HFFc6 (cell line): ENCODE measurements at places on chromosomes 12 and 14.

GRCh38 chr12:16585781-16586180, 20.2 kb downstream of the LMO3 start:
- DNase-seq = no peak

GRCh38 chr12:125194987-125195386, 129.8 kb downstream of the AACS start:
- no peak for DNase-seq

- DNase-seq = no peak
Measured at GRCh38 chr14:43754838-43755237, 752.2 kb downstream of the FSCB start.

DNA sequence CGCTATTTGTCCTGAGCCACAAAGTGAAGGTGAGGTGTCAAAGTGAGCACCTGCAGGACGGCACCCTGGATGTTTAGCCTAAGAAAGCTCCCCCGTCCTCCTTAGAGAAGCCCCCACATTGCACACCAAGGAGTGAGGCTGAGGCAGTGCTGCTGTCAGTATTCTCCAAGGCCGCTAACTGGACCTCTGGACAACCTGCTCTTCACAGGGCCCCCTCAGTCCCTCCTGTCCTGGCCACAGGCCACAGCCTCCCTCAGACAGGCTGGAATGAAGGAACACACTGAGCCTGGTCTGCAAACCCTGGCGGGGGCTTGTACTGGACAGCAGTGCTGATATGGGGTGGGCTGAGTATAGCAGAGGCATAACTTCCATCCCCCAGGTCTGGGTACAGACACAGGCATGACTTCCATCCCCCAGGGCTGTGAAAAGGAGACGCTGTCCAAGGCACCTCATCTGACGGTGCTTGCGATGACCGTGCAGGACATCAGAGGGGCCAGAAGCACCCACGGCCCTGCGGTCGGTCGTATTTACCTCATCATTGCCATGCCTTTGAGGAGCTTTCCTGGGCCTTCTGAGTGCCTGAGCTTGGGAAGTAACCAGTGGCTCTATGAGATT, 82.4 kb upstream of the DIO3 start:
- DNase-seq = no peak

DNA sequence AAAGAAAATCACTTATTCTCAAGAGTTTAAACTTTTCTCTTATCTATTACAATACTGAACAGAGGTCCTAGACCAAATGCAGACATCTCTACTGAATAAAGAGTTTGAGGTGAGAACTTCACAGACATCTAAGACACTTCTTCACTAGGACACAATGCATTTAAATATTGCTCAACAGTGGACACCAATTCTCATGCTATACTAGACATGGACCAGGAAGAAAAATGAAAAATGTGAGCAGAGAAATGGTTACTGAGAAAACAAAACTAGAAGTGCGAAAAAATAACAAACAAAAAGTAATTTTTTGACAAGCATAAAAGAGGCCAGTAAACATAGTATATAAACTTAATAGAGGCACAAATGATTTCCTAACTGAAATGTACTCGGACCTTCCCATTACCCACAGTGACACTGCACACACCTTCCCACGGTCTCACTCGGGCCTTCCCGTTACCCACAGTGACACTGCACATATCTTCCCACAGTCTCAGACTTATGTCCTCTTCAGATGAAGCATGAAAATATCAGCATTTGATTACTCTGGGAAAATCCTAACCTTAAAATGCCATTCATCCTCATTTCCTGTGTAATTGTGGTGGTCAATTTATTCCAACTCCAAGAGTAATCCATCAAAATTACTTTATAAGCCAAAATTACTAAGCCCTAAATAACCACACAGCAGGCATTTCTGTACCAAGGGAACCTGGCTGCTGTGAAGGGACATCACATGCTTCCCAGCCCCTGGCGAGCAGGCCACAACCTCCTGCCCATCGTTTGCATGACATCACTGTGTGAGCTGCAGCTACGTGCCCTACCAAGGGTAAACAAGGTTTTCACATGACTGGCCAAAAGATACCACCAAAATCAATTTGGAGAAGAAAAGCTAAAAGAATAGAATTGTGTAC, 6.4 kb downstream of the SLC15A4 start:
- peak; percentile 22 for DNase-seq

GRCh38 chr12:70759161-70759918, 122.1 kb upstream of the PTPRB start:
- DNase-seq = no peak
